ENCODE measurements at places on chromosomes 1 and 21.

DNA sequence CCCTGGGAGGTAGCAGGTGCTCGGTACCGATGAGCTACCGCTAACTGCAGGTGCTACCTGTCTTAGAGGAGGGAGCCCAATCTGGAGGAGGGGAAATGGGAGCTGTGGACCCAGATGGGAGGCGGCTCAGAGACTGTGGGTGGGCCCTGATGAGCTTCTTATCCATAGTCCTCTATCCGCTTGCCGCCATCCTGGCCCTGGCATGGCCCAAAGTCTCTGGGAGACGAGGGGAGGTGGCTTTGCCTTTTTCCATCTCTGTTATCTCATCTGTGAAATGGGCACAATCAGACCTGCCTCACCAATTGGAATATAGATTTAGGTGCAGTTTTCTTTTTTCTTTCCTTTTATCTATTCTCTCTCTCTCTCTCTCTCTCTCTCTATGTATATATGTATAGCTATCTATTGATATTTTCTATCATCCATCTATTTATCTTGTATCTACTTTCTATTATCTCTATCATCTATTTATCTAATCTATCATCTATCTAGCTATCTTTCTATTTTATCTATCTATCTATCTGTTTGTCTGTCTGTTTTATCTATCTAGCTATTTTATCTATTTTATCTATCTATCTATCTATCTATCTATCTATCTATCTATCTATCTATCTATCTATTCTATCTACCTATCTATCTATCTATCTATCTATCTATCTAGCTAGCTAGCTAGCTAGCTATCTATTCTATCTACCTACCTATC, 16.5 kb downstream of the TNFRSF1B start:
- no peak for DNase-seq

DNA sequence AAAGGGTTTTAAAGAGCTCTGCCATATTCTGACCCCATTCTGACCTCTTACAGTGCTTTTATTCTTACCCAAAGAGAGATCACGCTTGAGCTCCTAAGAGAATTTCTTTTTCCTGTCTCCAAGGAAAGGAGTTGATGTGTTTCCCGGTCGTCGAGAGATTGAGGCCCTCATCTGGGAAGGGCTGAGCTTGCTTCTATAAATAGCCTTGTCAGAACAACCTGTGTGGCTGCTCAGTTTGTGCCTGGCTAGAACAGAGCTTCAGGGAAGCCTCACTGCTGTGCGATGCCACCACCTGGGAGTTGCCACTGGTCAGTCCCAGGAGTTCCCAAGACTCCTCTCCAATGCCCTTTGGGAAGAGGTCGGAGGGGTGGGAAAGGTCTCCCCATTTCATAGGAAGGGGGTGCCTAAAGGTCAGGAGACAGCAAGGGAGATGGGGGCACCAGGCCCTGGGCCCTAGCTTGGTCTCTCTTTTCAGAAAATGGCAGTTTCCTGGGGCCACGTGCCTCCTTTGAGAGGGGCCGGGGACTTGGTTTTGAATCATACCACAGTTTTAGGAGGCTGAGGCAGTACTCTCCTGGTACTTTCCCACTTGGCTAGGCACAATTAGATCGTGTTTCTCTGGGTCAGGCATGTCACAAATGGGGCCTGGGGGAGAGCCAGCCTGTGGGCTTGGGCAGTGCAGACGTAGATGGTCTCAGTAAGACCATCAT, 52.1 kb downstream of the EIF2D start:
- no peak for DNase-seq

DNA sequence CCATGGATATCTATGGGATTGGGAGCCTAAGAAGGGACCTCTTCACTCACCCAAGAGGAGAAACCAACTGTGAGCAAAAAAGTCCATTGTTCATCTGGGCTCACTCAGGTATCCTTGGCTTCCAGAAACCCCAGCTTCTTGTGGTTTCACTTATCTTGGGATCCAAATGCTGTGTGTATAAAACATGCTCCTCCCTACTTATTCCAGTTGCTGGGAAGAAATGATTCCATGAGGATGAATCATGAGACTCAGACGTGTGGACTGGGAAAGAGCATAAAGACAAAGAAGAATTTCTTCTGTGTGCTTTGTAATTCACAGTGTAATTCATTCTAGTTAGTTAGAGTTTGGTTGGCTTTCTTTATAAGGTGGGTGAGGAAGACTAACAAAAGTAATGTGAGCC, 283.7 kb downstream of the ZNF648 start:
- no peak for DNase-seq

GRCh38 chr1:172206256-172206655, 214.2 kb upstream of the C1orf105 start:
- DNase-seq = no peak

DNA sequence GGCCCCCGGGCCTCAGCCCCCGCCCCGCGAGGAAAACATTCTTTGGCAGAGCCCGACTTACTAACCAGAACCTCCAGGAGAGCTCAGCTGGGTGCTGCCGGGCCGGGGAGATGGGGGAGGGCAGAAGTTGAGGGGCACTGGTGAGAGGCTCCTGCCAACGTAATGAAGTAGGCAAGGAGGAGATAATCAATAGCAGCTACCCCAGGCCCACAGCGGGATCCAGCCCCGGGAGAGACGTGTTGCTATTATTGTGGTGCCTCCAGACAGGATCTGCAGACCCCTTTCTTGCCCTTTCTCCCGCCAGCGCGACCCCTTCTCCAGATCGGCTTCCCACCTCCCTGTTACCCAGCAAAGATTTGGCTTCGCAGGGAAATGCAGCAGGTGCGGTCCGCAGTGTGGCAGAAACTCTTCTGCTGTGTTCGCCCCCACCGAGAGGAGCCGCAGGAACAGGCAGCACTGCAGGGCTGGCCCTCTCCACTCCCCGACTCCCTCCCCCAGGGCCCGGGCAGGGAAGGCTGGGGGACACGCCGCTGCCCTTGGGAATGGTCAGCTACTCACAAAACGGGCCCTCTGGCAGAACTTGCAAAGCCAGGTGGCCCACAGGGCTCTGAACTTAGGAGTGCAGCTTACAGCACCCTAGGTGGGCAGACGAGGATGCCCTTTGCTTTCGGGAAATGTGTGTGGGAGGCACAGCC, 1.5 kb upstream of the KCNA2 start:
- DNase-seq = no peak

GRCh38 chr1:48555271-48555670, 83.3 kb upstream of the SPATA6 start:
- DNase-seq = no peak

DNA sequence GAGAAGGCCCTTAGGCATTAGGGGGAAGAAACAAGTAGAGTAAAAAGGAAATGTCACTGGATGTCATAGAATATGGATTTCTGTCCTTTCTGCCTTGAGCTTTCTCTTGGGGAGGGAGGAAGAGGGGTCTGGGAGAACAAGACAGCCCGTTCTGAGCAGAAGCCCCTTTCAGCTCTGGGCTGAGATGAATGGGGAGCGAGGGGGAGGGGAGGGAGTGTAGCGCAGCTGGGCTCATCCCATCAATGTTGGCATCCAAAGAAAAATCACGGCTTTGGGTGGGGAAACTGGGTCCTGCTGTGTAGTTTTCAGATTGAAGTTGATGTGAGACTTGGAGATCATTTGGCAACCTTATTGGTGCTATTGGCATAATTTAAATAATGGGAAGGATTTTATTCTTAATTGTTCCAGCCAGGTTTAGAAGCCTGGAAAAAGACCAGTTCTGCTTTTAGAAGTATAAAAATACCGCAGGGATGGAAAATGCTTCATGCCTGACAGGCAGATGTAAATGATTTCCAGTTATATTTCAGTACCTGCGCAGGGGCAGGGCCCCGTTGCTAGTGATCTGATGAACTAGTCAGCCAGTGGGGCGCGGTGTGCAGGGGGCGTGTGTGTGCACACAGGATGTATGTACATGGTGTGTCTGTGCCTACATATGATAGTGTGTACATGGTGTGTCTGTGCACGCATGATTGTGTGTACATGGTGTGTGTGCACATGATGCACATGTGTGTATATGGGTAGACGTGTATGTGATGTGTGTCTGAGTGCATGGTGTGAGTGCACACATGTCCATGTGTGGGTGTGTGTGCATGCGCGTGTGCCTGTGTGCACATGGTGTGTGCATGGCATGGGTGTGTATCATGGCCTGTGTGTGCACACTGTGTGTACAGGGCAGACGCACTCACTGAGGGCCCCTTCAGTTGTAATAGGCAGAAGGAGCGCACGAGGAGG, 36.0 kb downstream of the ABCG1 start:
- no peak for DNase-seq

- DNase-seq = no peak
Observed at GRCh38 chr1:52567943-52568342, 15.1 kb upstream of the TUT4 start.

DNA sequence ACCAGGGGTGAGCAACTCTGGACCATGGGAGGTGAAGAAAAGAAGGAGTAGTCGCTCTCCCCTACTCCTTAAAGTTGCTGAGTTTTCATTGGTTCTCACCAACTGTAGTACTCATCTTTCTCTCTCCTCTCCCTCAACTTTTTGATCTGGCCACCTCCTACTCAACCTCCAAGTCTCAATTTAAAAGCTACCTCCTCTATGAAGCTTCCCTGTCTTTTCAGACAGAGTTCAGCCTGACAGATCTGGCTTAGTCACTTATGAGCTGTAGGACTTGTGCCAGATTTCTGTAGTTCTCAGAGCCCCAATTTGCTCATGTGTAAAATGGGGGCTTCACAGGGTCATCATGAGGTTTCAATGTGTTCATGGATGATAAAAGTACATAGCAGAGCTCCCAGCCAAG, 34.5 kb upstream of the HTR1D start:
- DNase-seq = no peak

DNA sequence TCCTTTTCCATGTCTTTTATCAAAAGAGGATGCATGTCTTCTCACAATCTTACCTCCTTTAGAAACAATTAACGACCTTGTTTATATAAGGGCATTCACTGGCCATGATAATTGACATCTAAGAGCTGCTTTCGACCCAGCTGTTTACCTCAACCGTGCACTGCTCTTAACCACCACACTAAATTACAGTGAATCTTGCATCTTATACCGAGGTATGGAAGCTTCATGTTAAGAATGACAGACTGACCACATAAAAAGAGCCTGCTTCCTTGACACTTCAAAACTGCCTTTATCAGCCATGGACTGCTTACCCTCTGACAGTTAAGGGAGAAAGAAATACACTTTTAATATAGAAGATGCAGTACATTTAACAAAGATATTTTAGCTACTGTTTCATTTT, 301.7 kb upstream of the LYPLAL1 start:
- no peak for DNase-seq
